ENCODE measurements at places on chromosomes 2 and 18. TPM values are rescaled to one million over a fixed set of nuclear protein-coding genes. Genes with fewer than 3 reads are reported as not detected.

- DNase-seq, result no peak
Measured at GRCh38 chr18:64659196-64659595, 510.3 kb upstream of the LINC00305 start.

- DNase-seq, result no peak
Measured at GRCh38 chr2:2715036-2715818, 384.2 kb upstream of the MYT1L start.

DNA sequence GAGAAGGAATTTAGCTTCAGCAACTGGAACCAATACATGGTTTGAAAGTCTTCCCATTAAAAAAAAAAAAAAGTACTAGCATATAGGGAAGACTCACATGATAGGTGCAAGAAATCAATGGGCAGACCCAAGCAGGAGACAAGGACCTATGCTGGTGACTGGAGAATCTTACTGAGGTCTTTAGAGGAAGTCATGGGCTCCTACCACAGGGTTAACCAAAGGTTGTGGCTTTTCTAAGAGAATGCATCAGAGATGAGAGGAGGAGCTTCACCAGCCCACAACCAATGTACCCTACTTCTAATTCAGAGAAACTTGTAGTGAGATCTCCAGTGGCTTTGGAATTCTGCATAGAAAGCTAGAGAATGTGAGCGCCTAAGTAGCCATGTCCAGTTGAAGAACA lies 207.4 kb downstream of the NCKAP5 start:
- DNase-seq, result no peak

- DNase-seq, result no peak
Measured at GRCh38 chr2:76826691-76827090, 695.5 kb downstream of the LRRTM4 start.

OR6B3 gene
- total RNA-seq, result not detected

DSG4 gene
- not detected for total RNA-seq

DNA sequence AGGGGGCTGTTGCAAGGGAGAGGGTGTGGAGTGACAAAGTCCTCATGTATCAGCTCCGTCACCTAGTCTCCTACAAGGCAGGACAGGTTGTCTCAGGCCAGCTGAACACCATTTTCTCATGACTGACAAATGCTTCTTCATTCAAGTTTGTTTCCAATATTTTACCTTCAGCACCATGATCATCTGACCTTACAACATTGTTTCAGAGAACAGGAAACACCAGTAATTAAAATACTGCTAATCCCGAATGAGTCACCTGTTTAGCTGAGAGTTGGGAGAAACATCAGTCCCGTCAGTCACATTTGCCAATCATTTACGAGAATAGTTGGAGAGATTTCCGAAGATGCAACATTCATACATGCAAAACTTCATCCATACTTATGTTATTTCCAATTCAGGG lies 25.7 kb upstream of the SP5 start:
- no peak for DNase-seq

DNA sequence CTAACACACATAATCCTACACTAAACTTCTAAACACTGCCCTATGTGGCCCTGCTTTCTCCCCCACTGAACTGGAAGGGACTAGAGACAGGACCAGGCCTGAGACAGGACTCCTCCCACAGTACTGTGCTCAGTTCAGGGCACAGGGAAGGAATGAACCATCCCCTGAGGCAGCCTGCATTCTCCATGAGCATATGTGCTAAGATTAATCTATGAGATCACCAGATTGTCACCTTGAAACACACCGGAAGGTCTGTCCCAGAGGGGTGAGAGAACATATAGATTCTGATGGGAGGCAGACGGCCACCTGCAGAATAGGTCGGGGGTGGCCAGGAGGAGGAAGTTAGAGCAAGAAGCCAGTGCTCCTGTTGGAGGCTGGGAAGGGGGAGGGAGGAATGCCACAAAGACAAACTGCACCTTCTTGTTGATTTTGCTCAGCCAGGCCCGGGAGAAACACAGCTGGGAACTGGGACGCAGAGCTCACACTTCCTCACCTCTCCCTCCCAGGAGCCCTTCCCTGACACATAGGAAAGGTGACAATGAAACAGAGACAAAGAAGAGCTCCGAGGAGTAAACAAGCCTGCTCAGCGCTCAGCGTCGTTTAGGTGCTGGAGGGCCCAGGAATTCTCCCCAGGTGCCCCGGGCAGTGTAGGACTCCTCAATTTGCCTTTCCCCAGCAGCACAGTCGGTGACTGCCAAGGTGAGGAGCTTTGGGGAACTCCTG lies 52.1 kb downstream of the ZBTB7C start:
- no peak for DNase-seq

DNA sequence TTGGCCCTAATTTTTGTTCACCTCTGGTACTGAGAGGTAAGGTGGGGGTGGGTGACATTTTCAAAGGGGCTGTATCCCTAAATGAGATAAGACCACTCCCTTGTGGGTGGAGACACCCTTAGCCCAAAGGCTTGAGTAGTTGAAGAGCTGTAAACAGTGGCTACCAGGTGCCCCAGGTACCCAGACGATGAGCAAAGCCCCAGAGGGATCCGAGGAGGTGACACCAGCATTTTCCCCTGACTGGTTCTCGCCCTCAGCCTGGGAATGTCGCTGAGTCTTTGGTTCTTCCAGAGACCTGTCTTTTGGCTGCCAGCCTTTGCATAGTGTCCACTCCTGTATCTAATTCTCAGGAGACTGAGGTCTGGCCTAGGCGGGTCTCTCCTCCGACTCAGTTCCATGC lies 36.5 kb downstream of the RRM2 start:
- no peak for DNase-seq

DNA sequence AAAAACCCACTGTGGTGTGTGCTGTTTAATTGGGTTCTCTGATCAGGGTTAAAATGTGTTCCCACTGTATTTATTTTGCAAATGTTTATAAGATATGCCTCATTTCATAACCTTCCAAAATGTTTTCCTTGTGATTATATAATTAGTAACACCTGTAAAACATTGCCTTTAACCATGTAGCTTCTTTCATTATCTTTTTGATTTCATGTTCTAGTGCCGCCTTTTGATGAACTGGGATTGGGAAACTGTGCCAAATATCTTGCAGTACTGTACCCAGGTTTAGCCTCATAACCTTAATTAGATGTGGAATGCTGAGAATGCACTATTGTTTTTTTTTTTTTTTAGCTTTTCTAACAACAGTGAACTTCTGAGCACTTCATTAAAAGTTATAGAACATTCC lies 96.9 kb downstream of the TANC1 start:
- no peak for DNase-seq

GRCh38 chr2:196640031-196640548 lies 575 bp downstream of the CCDC150 start:
- DNase-seq, result no peak

DNA sequence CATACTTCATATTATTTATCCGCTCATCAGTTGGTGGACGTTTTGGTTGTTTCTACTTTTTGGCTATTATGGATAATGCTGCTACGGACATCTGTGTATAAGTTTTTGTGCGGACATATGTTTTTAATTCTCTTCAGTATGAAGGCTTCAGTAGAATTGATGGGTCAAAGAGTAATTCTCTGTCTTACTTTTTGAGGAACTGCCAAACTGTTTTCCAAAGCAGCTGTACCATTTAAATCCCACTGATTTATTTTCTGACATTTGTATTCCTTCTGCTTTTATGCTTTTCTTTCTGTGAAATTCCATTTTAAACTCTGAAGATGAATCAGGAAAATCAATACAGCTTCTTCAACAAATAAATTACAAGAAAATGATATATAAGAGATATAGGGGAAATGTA lies 20.8 kb downstream of the FAM110C start:
- DNase-seq, result no peak

DNA sequence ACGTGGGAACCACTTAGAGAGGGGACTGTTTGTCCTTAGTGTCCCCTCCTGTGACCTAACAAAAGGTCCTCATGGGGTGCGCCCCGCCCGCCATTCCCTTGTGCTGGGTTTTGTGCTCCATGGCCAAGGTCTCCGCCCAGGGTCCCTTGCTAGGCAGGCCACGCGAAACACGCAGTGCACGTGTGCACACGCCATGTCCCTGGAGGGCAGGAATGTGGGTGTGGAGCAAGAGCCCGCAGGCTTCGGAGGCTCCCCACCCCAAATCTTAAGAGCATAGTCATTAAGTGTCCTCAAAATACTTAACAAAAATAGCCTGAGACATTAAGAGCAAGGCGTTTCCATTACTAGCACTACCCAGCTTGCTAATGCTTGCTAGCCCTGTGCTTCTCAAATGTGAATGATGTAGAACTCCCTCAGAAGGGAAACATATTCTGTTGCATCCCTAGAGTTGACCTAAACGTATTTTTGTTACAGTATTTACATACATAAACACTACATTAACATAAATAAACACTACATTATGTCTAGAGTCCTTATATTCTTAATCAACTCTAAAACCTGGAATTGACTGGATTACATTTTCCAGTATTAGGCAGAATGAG lies 117.6 kb upstream of the APCDD1 start:
- DNase-seq, result no peak

GRCh38 chr2:106953779-106954178 lies 67.8 kb upstream of the ST6GAL2 start:
- DNase-seq, result no peak

TEKT4 gene
- total RNA-seq, result not detected

RGPD3 gene
- not detected for total RNA-seq

NYAP2 gene
- not detected for total RNA-seq
